ENCODE measurements at places on chromosomes 4 and X.

DNA sequence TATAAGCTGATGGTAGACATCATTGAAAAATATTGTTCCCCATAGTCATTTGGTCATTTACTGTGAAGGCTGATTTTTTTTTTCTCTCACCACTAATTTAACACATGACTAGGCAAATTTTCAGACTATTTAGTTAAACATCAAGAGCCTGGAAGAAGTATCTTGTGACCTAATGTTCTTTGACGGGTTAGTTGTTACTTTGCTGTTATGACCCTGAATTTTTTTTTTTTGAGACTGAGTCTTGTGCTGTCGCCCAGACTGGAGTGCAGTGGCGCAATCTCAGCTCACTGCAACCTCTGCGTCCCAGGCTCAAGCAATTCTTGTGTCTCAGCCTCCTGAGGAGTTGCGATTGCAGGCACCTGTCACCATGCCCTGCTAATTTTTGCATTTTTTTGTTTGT lies 67.0 kb downstream of the HPF1 start:
- no peak for DNase-seq

DNA sequence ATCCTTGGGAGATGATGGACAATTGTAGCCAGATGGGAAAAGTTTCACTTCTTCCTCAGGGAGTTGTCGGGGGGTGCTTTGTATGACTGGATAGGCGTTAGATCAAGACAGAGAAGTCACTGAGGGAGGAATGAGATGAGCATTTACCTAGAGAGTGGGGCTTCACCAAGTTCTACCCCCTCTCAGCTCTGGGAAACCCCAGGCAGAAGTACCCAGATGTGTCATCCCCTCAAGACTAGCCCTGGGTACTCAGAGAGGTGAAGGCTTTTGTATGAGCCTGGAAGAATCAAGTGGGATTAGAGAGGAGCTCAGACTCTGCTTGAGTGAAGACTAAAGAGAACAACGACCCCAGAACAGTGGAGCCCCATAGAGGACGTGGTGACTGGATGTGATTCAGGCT lies 1.9 kb downstream of the MAGEB1 start:
- no peak for DNase-seq

DNA sequence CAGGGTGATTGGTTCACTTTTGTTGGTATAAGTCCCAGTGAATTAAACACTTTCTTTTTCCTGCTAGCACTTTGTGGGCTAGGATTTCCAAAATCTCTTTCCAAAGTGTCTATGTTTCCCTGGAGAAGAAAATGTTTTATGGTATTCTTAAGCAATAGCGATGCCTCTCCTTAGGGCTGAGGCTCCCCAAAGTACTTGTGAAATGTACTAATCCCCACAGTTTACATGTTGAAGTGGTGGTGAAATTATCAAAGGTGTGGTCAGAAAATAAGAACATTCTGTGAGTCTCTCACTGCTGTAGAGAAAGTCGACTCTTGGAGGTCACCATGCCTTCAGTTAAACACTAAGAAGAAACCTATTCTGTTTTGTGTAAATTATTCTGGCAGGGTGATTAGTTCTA lies 51.5 kb upstream of the AMELX start:
- DNase-seq, result peak; percentile 15

- no peak for DNase-seq
Observed at GRCh38 chr4:173061160-173061559, 107.5 kb upstream of the GALNT7 start.

- DNase-seq, result no peak
Observed at GRCh38 chr4:118883861-118884260, 4.8 kb upstream of the SYNPO2 start.

Measured in fibroblast of the aortic adventitia (primary cell).